Hippocampal formation (tissue), 2 donors: ENCODE measurements at places on chromosomes 11 and 22.

- DNase-seq, result no peak
Measured at GRCh38 chr11:96055706-96056387, 131.9 kb upstream of the MTMR2 start.

DNA sequence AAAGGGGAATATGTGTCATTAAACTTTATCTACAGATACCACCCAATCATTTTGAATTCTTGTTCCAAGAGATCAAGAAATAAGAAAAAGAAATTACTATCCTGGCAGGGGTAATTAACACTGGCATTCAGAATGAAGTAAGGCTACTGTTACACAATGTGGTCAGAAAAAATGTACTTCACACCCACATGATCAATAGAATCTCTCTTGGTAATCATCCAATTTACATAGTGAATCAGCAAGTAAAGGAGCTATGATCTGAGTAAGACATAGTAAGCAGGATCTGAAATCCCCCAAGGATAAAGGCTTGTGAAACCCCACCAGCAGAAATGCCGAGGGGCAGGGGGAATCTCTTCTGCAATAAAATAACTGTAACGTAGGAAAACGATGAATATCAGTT, 466.5 kb downstream of the FAM181B start:
- DNase-seq, result no peak

GRCh38 chr11:35282221-35282882, 137.0 kb downstream of the SLC1A2 start:
- no peak for DNase-seq

- no peak for DNase-seq
Measured at GRCh38 chr11:93861808-93862207, 11.4 kb upstream of the VSTM5 start.

DNA sequence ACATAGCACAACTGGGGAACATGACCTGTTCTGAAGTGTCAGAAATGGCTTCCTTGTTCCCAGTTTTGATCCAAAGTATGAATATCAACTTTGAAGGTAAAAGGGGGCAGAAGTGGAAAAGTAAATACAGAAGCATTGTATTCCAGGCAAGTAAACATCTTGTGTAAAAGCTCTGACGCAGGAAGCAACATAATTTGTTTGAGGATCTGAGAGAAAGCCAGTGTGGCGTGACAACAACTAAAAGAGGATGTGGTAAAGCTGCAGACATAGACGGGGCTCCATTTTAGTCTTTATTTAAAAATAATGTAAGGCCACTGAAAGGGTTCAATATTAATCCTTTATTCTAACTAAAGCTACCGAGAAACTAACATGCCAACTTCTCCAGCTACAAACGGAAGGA, 310.2 kb downstream of the DLG2 start:
- no peak for DNase-seq

GRCh38 chr11:122019908-122020694, 95.9 kb downstream of the BLID start:
- DNase-seq, result no peak

DNA sequence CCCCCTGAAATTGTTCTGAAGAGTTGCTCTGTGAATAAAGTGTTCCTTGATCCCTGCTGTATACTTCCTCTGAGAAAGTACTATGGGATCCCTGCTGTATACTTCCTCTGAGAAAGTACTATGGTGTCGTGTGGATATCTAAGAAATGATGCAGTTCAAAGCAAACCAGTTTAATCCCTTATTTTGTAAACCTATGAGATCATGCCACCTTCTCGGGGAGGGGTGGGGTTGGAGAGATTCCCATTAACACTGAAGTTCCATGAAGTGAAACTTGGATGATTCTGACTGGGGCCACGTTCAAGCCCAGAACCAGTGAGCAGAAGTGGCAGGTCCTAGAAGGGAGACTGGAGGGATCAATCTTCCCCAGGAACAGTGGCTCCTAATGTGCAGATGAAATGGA, 13.0 kb upstream of the TP53AIP1 start:
- DNase-seq, result no peak
